ENCODE measurements at places on chromosomes 6 and 20.

GRCh38 chr6:137958811-137959565 is 91.9 kb downstream of the TNFAIP3 start:
- DNase-seq = no peak

DNA sequence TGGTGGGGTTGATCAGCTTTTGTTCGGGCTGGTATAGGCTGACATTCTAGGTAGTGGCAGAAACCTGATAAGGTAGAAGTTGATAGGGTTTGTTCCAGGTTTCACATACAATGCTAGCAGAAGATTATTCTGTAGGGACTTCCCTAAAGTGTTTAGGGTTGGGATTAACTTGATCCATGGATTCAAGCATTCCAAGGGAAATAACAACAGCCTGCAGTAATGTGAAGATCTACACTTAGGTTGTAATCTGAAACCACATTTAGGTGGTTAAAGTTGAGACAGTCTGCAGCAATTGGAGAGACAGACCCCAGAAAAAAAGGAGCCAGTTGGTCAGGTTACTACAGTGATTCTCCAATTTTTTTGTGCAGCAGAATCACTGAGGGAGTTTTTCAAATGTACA is 56.1 kb downstream of the GJA1 start:
- DNase-seq = no peak

DNA sequence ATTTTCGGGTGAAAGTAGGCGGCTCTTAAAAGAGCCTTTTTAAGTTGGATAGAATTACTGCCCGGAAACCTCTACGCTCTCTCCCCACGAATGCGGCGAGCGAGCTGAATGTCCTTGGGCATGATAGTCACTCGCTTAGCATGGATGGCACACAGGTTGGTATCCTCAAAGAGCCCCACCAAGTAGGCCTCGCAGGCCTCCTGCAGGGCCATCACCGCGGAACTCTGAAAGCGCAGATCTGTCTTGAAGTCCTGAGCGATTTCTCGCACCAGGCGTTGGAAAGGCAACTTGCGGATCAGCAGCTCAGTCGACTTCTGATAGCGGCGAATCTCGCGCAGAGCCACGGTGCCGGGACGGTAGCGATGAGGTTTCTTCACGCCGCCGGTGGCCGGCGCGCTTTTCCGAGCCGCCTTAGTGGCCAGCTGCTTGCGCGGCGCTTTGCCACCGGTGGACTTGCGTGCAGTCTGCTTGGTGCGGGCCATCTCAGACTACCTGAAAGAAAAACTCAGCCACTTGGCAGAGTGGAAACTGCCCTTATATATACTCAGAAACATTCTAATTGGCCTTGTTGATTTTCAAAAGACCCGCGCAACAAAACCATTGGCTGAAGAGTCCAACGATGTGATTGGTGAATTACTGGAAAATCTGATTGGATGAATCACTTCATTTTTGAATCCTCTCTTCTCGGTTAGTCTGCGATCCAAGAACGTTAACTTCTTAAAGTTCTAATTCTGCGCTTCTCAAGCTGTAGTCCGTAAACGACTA is 93.9 kb upstream of the BTN3A2 start:
- no peak for DNase-seq

- DNase-seq = no peak
These were observed 80.3 kb downstream of the UNC5CL start for GRCh38 chr6:40958738-40959137.

GRCh38 chr6:106106276-106107042 is 20.3 kb downstream of the PRDM1 start:
- no peak for DNase-seq

- peak; percentile 12 for DNase-seq
These were observed 57.2 kb upstream of the MAFB start for GRCh38 chr20:40746251-40746650.

DNA sequence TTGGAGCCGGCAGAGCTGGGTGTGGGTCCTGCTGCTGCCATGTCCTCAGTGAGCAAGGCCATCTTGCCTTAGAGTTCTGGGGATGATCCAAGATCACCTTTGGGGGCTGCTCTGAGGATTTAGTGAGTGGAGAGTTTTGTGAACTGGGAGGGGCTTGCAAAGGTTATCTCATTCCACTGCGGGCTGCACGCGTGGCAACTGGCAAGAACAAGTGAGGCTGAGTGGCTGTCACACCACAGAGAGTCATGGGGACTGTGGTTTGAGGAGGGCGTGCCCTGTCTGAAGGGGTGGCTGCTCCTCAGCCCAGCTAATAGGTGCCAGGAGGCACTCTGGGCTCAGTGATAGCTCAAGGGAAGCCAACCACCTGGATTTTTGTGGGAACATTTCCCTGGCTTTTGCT is 37.6 kb downstream of the TTLL9 start:
- DNase-seq = no peak

DNA sequence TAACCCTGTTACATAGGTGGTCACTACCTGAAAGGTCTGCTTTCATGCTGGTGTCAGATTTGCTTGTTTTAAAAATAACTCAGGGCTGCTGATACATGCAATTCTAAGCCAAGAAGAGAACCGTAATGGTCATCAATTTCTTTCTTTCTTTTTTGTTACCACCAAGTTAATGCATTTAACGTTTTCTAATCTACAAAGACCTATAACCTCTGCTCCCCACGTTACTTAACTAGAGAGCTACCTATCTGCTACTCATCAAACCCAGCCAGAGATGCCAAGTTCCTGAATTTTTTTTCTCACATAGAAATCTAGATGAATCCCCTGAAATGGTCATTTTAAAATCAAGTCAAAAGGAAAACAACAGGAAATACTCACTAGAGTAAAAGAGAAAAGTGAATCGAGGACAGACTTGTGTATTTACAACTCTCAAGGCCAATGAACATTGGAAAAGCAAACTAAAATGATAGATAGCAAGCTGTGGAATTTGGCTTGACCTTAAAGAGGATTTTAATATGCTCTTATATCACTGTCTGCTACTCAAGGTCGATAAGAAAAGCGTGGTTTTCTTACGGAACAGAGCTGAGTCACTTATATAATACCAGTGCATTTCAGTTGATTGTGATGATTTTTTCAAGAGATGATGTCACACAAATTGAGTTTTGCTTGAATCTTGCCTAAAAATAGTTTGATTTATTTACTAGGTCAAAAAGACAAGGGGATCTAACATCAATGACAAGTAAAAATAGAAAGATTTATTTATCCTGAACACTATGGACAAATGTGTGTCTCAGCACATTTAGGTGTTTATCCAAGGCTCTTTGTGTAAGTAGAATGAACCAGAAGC is 67.9 kb downstream of the SGK1 start:
- no peak for DNase-seq

DNA sequence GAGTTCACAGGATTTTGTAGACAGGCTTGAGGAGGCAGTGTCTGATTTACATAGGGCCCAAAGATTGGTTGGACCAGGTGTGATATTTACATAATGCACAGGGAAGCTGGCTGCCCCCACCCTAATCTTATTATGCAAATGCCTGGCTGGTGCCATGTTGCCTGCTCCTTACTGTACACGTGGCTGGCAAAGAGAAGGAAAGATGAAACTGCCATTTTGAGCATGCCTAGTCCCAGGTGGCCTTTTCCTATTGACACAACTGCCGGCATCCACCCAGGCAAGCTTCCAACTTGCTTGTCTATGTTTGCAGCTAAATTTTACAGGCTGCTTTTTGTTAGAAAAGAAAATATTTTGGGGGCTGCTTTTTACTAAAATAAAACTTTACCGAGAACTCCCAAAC is 174.6 kb downstream of the LMBRD1 start:
- DNase-seq = peak; percentile 7

- no peak for DNase-seq
These were observed 74.1 kb upstream of the RALY start for GRCh38 chr20:33919653-33920052.

DNA sequence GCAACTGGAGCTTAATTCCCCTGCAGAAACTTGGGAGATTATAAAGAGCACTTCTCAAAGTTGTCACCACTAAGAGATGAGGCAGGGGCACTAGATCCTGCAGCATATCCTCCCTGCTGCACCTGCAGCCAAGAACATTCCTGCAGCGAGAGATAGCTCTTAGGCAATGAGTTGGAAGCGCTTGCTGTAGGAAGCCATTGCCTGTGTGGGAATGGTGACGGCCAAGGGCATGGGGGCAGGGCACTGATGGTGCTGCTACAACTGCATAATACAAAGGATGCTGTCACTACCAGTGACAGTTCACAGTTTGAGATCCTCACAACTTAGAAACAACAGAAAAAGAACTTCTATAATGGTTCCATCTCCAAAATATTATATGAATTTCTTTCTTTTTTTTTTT is 89.9 kb downstream of the CDS2 start:
- no peak for DNase-seq

GRCh38 chr6:106254636-106255035 is 70.9 kb downstream of the ATG5 start:
- DNase-seq = peak; percentile 11

- no peak for DNase-seq
These were observed 47.6 kb upstream of the MANEA start for GRCh38 chr6:95529762-95530161.

DNA sequence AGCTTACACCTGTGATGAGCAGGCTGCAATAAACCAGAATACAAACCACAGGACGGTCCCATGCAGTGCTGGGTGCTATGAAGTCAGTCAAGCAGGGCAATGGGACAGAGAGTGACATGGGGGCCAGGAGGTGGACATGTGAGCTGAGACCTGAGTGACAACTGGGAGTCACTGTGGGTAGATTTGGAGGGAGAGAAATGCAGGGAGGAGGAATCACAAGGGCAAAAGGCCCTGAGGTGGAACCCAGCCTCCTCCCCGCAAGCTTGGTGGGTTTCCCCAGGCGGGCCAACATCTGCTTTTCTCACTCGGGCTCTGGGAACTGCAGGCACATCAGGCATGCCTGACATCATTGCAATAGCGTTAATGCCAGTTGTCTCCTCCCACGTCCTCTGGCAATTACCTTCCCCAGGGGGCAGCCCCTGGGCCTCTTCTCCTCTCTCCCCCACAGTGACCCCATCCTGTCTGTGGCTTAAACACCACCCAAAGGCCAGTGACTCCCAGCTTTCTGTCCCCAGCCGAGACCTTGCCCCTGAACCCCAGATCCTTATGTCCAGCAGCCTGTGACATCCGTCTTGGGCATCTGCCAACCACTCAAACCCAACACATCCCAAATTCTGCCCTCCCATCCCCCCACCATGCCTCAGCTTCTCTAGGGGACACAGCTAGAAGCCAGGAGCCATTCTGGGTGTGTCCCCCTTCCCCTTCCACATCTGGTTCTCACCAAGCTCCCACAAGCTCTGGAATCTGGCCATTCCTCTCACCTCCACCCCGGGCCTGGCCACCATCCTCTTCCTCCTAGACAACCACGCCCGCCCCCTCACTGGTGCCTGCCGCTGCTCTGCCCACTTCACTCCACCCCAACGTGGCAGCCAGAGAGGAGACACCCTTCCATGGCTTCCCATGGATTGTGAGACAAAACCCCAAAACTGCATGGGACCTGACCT is 28.2 kb downstream of the PDRG1 start:
- no peak for DNase-seq

DNA sequence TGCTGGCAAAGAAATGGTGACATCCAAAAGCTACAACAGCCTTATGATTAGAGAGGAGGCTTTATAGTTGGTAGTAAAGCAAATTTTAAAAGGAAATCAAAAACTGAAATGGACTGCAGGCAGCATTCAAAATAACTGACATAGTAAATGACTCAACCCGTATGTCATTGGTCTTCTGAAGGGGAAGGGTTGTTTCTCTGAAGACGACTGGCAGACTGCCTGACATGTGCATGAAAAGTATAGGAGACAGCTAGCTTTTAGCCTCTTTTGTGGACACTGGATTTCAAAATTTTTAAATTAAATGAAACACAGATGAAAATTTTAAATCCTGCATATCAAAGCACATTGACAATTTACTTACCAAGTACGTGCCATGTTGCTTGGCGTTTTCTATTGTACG is 90.7 kb downstream of the TRMT6 start:
- no peak for DNase-seq

DNA sequence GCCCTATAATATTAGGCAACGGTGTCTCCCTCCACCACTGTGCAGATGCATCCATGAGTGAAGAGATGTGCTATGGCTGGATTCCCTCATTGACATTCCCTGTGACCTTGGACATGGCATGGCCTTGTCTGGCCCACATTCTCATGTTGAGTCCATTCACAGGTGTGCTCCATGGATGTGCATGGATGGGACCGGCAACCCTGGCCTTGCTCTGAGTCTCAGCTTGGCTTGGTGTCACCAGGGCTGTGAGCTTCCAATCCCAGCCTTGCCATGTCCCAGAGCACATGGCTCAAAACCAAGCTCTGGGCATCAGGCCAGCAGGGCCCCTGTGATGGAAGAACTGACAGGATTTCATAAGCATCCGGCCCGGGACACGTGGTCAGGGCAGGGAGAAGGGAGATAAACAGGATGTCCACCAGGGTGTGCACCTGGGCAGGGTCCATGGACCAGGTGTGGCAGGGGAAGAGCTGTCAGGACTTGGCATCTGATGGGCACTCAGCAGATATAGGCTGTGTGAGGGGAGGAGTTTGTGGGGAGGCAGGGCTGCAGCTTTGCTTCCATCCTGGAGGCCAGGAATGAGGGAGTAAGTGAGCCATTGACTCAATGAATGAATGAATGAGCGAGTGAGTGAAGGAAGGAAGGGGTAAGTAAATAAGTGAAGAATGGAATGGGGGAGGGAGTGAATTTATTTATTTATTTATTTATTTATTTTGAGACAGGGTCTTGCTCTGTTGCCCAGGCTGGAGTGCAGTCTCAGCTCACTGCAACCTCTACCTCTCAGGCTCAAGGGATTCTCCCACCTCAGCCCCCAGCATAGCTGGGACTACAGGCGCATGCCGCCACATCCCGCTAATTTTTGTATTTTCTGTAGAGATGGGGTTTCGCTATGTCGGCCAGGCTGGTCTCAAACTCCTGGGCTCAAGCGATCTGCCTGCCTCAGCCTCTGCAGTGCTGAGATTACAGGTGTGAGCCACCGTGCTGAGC is 15.7 kb downstream of the NRSN2 start:
- peak; percentile 51 for DNase-seq

- DNase-seq = no peak
These were observed 878 bp downstream of the HLA-C start for GRCh38 chr6:31270788-31271640.

GRCh38 chr6:122014961-122015360 is 384.5 kb upstream of the HSF2 start:
- no peak for DNase-seq

DNA sequence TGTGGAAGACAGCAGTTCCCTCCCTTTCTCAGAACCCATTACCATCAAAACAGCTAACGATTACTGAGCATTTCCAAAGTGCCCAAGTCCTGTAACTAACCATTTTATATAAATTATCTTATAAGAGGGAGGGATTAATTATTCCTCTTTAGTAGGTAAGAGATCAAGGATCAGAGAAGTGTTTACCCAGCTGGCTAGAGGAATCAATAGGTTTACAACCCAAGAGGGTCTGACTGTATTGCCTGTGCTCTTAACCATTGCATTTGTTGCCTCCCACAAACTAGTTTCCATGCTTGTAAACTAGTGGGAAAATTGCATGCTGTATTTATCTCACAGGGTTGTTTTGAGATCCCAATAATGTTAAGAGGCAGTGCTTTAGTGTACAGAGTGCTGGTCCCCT is 3.7 kb upstream of the DBNDD2 start:
- DNase-seq = no peak

- DNase-seq = no peak
These were observed 24.5 kb downstream of the NDUFAF5 start for GRCh38 chr20:13809373-13809772.

GRCh38 chr6:17336425-17336824 is 55.3 kb downstream of the RBM24 start:
- no peak for DNase-seq
